ENCODE measurements at places on chromosomes 7 and 10.

- DNase-seq = no peak
Observed at GRCh38 chr7:152162287-152162686, 136.8 kb downstream of the GALNT11 start.

DNA sequence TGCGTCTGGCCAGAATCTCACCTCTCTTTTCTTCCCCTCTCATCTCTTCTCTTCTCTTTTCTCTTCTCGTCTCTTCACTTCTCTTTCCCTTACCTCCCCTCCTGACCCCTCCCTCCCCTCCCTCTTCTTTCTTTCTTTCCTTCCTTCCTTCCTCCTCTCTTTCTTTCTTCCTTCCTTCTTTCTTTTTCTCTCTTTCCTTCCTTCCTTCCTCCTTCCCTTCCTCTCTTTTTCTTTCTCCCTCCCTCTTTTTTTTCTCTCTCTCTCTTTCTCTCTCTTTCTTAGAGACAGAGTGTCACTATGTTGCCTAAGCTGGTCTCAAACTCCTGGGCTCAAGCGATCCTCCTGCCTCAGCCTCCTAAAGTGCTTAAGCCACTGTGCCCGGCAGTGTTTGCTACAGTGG is 4.6 kb upstream of the GTF2IRD1 start:
- DNase-seq = no peak

GRCh38 chr7:24669971-24670591 is 87.2 kb downstream of the GSDME start:
- DNase-seq = no peak

DNA sequence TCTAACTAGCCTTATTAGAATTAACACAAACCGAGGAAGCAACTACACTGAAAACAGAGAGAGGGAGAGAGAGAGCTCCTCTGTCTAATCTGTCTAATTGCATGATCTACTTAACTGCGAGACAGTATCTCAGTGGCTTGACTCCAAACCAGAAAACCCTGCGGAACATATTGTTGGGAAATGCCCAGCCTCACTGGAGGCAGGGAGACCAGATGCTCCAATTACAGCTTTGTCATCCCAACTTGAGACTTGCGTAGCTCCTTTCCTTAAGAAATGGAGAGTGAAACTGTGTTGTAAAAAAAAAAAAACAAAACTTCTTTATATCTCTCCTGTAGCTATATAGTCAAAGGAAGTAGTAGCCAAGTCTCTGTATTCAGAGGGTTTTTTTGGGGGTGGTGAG is 52.0 kb upstream of the ZNRF2 start:
- no peak for DNase-seq

DNA sequence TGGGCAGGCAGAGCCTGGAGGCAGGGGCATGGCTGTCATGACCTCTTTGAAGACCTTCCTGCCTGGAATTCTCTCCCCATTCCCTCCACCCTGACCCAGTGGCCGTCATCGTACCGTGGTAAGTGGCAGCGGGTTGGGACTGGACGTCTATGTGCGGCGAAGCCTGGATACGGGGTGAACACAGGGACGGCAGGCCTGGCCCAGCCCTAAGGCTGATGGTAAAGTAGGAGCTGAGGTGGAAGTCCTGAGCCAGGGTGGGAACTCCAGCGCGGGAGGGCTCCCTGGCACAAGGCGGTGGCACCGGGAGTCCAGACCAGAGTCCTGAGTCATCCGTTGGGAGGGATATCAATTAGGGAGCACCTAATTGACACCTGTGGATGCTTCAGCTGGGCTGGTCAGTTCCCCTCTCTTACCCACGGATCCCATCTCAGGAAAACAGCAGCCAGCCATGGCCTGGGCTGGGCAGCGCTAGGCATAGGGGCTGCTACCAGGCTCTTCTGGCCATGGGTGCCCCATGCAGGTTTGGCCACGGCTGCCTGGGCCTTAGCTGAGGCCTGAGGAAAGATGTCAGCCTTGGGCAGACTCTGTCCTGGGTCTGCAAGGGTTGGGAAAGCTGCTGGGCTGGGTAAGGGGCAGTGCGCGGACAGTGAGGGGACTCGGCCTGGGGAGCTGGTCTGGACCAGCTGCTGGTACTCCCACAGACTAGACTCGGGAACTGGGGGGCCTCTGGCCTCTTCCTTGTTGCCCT is 3.3 kb downstream of the PPIF start:
- no peak for DNase-seq

- DNase-seq = no peak
Observed at GRCh38 chr7:96315125-96315512, 6.8 kb downstream of the SLC25A13 start.

DNA sequence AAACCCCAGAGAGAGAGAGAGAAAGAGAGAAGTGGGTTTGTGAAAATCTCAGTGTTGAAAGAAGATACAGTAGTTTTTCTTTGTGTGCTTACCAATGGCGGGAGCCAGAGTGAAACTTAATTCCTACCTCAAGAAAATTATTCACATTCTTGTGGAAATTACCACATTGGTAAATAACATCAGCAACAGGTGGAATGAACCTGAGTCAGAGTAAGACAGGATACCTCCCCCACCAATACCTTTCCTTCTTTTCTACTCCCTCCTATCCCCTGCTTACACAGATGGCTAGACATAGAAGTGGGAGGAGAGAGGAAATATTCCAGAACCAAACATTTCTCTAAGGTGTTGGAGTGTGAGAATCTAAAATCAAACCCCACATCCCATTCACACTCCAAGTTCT is 793.9 kb downstream of the SORCS3 start:
- DNase-seq = no peak

- DNase-seq = no peak
Observed at GRCh38 chr10:91196268-91197048, 24.0 kb upstream of the PCGF5 start.

GRCh38 chr7:5381071-5381772 is 42.4 kb downstream of the TNRC18 start:
- DNase-seq = no peak
